ENCODE measurements at places on chromosomes 5 and 9.

- DNase-seq, result peak; percentile 24
These were observed 59.5 kb downstream of the MVB12B start for GRCh38 chr9:126386088-126386487.

DNA sequence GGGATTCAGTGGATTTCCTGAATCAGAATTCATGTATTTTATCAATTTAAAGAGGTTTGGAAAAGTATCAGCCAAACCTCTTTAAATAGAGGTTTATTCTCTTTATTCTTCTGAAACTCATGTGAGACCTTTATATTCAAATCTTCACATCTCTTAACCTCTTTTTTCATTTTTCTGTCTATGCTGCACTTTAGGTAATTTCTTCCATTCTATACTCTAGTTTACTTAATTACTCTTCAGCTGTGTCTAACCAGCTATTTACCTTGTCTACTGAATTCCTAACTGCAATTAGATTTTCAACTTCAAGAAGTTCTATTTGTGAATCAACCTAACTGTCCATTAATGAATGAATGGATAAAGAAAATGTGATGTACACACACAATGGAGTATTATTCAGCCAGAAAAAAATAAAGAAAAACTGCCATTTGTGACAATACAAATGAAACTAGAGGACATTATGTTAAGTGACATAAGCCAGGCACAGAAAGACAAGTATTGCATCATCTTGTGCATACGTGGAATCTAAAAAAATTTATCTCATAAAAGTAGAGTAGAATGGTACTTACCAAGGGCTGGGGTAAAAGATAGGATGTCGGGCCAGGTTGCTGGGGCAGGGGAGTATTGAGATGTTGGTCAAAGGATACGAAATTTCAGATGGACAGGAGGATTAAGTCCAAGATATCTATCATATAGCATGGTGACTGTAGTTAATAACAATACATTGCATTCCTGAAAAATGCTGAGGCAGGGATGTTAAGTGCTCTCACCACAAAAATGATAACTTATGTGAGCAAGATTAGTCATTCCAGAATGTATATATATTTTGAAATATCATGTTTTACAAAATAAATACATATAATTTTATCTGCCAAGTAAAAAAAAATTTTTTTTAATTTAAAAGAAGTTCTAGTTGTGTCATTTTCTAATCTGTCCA lies 129.5 kb upstream of the LRRTM2 start:
- DNase-seq, result no peak

DNA sequence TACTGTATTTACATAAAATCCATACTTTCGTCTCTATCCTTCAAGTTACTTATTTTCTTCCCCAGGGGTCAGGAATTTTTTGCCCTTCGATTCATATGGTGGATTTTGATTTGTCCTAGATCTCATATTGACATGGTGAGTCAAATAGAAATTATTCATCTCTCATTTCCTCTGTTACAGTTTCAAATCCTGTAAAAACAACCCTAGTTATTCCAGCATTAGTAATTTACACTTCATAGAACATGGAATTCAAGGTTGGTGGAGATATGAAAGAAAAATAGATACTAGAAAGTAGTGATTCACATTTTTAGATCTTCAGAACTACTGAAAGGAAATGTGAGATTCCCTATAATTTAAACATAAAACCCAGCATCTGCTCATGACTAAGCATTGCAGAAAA lies 1331.0 kb upstream of the CDH9 start:
- peak; percentile 12 for DNase-seq

DNA sequence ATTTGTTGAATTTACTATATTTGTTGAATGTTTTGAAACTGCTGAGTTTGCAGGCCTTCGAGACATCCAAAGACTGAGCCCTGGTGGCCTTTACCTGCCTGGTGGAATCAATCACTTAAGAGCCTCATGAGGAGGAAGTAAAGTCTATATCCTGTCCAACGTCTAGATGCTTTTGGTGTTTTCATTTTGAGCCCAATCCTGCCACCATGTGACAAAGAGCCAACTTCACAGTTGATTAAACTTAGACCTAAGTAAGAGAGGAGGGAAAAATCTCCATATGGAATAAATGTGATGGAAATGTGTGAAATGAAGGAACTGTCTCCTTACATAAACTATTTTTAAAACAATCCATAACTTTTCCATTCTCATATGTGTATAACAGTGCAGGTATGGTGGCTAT lies 220.1 kb downstream of the PRR16 start:
- peak; percentile 46 for DNase-seq

DNA sequence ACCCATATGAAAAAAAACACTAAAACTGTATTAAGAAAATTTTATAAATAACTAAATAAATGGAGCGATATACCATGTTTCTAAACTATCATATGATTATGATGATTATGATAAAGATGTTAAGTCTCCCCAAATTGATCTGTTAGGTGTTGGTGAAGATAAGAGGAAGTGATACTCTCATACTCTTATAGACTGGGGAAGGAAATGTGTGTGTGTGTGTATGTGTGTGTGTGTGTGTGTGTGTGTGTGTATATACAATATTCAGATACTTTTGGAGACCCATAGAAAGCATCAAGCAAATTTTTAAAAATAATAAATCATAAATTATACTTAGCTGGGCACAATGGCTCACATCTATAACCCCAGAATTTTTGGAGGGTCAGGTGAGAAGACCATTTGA lies 62.9 kb downstream of the TMEM232 start:
- DNase-seq, result no peak

DNA sequence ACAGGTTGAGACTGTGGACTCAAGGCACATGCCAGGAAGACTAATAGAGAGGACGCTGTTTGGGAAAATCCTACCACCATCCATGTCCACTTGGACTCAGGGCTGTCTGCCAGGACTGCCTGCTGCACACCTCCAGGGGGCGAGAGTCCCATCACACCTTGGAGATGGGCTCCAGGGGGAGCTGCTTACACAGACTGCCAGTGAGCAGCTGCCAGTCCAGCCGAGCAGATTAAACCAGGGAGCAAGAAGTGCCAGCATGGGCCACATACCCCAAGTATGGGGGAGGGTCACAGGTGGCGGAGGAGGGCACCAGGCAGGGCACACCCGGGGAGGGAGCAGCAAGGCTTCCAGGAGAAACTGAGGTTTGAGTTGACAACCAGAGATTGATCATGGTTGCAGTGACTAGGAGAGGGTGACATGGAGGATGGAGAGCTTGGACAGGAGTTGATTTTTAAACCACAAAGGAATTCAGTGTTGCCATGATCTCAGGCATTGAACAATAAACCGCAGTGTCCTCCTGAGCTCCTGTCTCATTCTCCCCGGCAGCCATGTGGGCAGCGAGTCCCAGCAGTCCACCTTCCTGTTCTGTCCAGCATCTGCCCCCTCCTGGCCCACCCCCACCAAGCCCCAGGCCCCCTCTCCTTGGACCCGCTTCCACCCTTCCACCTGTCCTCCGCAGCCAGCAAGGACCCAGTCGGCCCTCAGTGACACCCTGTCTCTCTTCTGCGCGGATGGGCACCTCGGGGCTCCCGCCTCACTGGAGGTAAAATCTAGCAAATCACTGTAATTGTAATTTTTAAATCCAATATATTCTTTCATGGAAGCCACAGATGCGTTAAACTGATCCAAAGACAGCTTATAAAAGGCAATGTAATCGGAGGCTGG lies 3.1 kb upstream of the VAV2 start:
- peak; percentile 74 for DNase-seq

DNA sequence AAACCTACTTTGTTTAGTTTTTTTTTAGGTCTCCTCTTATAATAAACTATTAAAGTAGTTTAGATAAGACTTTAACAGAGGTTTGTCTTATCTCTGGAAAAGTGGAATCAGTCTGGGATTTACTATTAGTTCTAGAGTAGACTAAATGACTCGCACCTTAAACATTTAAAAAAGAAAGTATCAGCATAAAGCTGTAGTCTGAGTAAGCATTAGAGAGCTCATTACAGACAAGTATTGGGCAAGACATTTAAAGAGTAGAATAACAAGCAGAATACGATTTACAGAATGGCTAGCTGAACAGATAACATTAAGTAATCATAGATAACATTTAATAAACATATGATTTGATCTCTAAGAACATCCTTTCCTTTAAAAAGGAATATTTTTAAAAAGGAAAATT lies 226.0 kb upstream of the DMAC1 start:
- DNase-seq, result no peak

- DNase-seq, result no peak
These were observed 54.9 kb downstream of the PSD2 start for GRCh38 chr5:139850423-139851016.
